ENCODE measurements at places on chromosomes 7 and 10. TPM values are rescaled to one million over a fixed set of nuclear protein-coding genes. Genes with fewer than 3 reads are reported as not detected.
A peak's percentile ranks its signal among the peaks of the same experiment; 100 is the strongest.

- DNase-seq = no peak
Measured at GRCh38 chr7:68537774-68538071, 1060.6 kb upstream of the AUTS2 start.

DNA sequence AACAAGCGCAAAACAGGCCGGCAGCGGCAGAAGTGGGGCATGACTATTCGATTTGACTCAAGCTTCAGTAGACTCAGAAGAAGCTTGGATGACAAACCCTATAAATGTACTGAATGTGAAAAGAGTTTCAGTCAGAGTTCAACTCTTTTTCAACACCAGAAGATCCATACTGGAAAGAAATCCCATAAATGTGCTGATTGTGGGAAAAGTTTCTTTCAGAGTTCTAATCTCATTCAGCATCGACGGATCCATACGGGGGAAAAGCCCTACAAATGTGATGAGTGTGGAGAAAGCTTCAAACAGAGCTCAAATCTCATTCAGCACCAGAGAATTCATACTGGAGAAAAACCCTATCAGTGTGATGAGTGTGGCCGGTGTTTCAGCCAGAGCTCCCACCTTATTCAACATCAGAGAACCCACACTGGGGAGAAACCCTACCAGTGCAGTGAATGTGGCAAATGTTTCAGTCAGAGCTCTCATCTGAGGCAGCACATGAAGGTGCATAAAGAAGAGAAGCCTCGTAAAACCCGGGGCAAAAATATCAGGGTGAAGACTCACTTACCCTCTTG is 2.8 kb downstream of the ZNF22 start:
- no peak for DNase-seq

- no peak for DNase-seq
Measured at GRCh38 chr7:131096267-131096927, 231.3 kb upstream of the MKLN1 start.

GRCh38 chr7:131261476-131261994 is 66.1 kb upstream of the MKLN1 start:
- DNase-seq = no peak

DNA sequence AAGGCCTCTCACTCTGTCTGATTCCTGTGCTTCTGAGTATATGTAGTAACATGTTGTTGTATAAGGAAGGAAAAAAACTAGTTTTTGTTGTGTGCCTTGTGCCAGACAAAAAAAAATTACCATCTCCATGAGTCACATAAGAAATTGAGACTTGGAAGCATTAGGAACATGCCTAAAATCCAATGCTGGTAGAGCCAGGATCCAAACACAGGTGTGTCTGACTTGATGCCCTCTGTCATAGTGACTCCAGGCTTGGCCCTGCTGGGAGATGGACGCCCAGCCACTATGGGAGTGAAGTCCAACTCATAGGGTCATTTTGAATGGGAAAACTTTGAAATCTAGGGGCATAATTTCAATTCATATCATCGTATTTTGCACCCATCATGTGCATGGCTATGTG is 38.0 kb downstream of the PYROXD2 start:
- DNase-seq = peak; percentile 17

GRCh38 chr7:1076184-1077072 is 11.5 kb upstream of the GPER1 start:
- DNase-seq = peak; percentile 16

DNA sequence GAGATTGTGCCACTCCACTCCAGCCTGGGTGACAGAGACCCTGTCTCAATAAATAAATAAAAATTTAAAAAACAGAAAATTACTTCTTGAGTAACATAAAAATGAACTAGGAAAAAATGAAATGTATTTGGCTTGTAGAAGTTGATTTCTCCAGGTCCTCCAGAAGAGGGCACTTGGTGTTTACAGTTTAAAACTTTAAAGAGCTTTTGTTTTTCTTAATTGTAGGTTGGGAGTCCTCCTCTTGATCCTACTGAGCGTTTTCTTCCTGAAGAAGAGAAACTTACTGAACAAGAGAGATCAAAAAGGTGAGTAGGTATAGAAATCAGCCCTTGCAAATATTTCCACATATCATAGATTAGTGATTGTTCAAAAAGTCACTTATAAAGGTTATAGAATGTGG is 16.2 kb downstream of the KIFBP start:
- peak; percentile 78 for DNase-seq

- peak; percentile 91 for DNase-seq
Measured at GRCh38 chr10:28661035-28661434, 16.3 kb upstream of the BAMBI start.

DNA sequence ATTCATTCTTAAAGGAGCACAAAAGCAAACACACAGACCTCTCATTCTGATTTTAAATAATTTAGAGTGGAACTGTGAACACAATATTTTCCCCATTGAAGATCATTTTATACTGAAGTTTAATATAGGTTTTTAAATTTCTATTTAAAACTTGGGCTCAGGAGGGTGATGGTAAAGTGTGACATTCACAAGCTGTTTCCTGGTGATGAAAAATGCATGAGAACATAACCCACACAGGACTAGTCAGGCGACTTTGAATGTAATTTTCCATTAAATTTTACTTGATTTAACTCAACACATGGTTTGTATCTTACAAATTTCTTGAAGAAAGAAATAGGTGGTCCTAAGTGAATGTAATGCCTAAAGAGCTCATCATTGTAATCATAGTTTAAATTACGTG is 143.6 kb downstream of the CDK14 start:
- no peak for DNase-seq

The FXYD4 gene
- not detected for polyA plus RNA-seq

The PNLIP gene
- polyA plus RNA-seq = not detected

The NYAP1 gene
- polyA plus RNA-seq = not detected
